Gastroesophageal sphincter (tissue), 4 donors: ENCODE measurements at places on chromosomes 3 and 15. TPM values are rescaled to one million over a fixed set of nuclear protein-coding genes. Genes with fewer than 3 reads are reported as not detected.

BOC gene
- total RNA-seq = 130 TPM

GRK7 gene
- total RNA-seq = not detected

MAP1A gene
- total RNA-seq = 40.8 TPM

PPP1R14D gene
- total RNA-seq = not detected

ZBTB20 gene
- 53.1 TPM for total RNA-seq

ANKUB1 gene
- not detected for total RNA-seq

C3orf80 gene
- 0.12 TPM for total RNA-seq

GRCh38 chr15:43449981-43450380 lies 43.0 kb downstream of the TP53BP1 start:
- ATAC-seq = no peak

GRCh38 chr15:39517122-39517855 lies 63.6 kb upstream of the THBS1 start:
- no peak for ATAC-seq

DNA sequence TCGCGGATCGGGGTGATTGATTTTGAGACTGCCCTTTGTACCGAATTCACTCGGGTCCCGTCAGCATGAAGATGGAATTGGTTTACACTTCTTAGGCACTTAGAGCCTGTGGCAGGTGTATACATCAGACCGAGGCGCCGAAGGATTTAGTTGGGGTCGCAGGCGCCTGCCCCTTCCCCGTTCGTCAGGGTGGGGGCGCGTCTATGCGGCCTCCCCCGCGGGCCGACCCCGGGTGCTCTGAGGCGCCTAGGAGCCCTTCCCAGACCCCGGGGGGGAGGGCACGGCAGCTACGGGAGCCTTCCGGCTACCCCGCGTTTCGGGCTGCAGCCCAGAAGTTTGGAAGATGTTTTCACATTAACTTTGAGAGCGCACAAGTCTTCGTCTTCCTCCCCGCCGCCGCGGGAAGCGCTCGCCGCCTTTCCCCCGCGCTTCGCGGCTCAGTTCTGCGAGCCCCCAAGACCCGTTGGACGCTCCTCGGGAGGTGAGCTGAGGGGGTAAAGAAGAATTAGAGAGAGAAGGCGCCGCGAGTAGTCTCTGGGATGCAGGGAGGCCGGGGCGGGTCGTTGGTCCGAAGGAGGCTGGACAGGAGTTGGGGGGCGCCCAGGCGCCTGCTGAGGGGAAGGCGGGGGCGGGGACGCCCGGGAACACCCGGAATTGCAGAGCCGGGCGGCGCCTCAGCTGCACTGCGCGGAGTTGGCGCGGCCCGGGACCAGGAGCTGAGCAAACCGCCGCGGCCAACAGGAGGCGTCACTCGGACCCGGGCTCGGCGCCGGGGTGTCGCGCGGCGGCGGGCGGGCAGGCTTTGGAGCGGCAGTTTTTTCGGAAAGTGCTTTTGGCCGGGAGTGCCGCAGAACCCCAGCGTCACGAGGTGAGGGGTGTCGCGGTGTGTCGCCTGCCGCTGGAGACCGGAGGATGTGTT lies 780 bp downstream of the TIPARP start:
- peak; percentile 17 for ATAC-seq

- no peak for ATAC-seq
Measured at GRCh38 chr3:140052771-140053702, 118.1 kb downstream of the CLSTN2 start.

GRCh38 chr15:100220058-100220768 lies 121.6 kb downstream of the ADAMTS17 start:
- ATAC-seq = no peak

DNA sequence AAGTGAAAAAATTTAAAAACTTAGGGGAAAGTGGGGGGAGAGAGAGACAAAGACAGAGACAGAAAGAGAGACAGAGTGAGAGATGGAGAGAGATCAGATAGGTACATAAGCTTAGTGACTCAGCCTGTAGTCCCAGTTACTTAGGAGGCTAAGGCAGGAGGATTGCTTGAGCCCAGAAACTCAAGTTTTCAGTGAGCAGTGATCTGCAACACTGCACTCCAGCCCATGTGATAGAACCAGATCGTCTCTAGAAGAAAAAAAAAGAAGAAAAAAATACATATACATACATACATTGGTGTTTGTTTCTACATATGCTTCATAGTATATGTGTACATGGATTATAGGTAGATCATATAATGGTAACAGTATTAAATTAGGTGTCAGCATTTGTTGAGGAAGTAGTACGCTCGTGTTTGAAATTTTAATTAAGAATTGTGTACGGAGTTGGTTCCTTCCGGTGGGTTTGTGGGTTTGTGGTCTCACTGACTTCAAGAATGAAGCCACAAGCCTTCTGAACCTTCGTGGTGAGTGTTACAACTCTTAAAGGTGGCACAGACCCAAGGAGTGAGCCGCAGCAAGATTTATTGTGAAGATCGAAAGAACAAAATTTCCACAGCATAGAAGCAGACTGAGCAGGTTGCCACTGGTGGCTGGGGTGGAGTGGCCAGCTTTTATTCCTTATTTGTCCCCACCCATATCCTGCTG lies 38.3 kb upstream of the SNRPN start:
- ATAC-seq = no peak

DNA sequence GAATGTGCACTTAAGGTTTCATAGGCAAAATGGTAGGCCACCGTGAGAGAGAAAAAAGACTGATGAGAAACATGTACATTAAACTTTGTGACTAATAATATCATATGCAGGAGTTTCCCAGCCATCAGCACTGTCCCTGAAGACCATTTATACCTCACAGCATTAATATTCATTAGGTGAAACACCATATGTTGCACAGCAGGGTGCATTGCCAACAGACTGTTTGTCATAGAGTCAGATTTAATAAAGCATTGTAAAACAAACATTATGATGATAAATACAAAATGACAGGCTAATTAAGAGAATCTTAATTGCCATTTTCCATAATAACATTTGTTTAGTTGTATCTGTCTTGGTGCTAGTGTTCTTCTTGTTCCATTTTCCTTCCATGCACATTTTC lies 578.3 kb downstream of the EPHA3 start:
- no peak for ATAC-seq

- no peak for ATAC-seq
Measured at GRCh38 chr15:29522373-29523276, 253.0 kb upstream of the NSMCE3 start.

- no peak for ATAC-seq
Measured at GRCh38 chr3:188309437-188310269, 155.7 kb downstream of the LPP start.

DNA sequence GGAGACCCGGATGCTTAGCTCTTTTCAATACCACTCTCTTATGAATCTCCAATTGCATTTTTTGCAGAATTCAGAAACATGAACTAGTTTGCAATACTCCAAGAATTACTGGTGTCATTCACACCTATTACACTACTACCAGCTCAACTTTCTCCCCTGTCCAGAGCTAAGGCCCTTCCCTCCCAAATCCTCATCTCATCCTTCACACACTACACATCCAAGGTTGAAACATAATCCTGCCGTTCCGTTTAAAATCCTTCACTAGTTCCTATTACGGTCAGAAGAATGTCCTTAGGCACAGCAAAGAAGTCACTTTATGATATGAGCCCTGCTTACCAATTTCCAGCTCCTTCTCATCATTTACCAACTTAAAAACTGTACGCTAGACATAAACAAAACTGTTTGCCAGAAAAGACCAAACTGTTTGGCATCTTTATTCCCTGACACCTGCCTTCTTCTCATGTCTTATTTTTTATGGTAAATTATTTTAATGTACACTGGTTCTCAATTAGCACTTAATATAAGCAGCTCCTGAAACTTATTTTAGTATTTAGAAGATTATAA lies 22.6 kb downstream of the TBL1XR1 start:
- no peak for ATAC-seq

- ATAC-seq = no peak
Measured at GRCh38 chr3:111577798-111578685, 17.1 kb downstream of the ZBED2 start.

GRCh38 chr3:10195366-10196089 lies 30.8 kb downstream of the IRAK2 start:
- ATAC-seq = no peak

DNA sequence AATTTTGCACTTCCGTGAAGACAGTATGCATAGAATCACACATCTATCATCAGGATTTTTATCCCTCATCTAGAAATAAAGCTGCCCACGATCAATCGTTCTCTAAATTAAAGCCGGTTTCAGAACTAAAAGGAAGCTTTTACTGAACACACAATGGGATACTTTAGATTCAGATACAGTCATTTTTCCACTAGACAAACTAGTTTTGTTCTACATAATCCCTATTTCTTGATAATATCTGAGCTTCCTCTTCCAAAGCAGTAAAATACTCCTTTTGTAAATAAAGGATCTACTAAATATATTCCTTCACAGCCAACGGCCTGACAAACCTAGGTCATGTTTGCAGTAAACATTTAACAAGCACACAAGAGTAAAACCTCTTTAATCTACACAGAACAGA lies 2.0 kb upstream of the GANC start:
- ATAC-seq = no peak

DNA sequence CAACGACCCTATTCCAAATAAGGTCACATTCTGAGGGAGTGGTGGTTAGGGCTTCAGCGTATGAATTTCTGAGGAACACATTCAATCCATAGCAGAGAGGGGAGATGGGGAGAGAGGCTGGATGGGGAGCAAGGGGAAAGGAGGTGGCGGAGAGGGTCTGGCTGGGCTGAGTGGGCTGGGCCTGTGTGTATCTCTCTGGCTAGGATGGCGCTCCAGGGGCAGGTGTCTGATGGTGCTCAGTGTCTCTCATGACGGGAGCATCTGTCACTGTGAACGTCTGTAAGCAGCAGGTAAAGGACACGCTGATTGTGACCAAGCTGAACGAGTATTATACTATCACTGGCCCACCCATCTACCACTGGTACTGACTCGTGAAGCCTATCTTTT lies 159.6 kb downstream of the XXYLT1 start:
- ATAC-seq = no peak

DNA sequence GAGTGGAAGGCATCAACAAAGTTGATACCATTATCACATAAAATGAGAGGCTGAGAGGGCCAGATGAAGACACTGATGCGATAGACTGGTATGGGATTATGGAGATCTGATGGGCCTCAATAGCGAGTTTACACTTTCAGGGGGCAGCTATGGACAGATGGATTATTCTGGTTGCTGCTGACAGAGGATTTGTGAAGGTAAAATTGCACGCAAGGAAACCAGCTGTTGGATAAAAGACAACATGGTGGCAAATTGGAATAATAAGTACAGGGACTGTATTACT lies 203.9 kb downstream of the MBNL1 start:
- ATAC-seq = no peak

DNA sequence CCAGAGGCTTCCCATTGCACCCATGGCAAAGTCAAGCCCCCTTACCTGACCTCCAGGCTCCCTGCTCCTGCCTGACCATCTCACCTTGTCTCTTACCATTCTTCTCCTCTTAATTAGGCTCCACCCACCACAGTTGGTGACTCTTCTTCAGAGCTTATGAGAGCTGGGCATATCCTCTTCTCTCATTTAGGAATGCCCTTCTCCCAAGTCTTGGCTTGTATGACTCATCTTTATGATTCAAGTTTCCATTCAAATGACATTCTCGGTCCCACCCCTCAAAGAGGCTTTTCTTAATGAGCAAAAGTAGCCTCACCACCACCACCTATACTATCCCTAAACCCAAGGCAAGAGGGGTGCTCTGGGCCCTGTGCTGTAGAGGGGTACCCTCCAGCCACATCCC lies 55.3 kb upstream of the NUDT16 start:
- no peak for ATAC-seq

DNA sequence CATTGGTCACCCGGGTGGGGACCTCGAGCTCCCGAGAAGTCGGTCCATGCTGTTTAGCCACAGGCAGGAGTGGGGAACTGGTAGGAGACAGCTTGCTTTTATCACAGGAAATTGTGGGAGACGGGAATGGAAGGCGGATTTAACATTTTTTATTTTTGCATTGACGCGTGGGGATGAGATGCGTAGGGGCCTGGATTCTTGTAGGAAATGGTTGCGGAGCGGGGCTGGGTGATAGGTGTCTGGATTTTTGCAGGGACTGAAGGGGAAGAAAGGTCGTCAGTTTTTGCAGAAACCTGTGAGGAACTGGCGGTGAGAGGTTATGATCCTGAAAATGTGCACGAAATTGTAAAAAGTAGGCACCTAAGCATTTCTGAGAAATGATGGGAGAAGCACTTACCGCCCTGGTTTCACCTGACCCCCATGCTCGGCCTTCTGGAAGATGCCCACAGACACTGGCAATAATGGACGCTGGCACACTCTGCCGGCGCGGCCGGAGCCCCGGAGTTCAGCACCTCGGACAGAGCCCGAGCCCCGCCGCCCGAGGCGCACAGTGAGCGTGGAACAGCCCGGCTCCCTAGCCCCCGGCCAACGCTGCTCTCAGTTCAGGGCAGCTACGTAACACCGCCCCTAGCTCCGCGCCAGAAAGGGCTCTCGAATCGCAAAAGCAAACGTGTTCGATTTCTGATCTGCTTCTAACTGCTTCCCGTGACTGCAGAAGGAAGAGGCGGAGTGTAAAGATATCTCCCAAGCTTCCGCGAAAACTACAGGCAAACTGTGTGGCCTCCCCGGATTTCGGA lies 928 bp downstream of the ANKRD34C start:
- ATAC-seq = no peak

GRCh38 chr15:55743729-55744655 lies 1.0 kb upstream of the PRTG start:
- ATAC-seq = no peak

DNA sequence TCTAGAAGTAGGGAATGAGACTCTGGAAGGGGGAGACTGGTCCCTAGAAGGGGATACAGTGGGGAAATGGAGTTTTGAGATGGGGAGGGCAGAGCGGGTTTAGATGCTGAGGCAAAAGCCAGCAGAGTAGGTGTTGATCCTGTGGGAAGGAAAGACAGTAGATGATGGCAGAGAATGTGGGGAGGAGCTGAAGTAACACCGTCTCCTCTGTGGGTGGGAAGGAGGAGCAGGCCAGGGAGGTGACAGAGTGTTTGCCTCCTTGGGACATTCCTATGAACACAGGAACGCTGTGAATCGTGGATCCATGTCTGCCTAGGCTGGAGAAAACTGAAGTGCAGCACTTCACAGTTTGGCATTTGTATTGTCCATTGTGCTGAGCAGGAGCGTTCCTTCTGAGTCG lies 20.4 kb downstream of the GRK7 start:
- no peak for ATAC-seq

DNA sequence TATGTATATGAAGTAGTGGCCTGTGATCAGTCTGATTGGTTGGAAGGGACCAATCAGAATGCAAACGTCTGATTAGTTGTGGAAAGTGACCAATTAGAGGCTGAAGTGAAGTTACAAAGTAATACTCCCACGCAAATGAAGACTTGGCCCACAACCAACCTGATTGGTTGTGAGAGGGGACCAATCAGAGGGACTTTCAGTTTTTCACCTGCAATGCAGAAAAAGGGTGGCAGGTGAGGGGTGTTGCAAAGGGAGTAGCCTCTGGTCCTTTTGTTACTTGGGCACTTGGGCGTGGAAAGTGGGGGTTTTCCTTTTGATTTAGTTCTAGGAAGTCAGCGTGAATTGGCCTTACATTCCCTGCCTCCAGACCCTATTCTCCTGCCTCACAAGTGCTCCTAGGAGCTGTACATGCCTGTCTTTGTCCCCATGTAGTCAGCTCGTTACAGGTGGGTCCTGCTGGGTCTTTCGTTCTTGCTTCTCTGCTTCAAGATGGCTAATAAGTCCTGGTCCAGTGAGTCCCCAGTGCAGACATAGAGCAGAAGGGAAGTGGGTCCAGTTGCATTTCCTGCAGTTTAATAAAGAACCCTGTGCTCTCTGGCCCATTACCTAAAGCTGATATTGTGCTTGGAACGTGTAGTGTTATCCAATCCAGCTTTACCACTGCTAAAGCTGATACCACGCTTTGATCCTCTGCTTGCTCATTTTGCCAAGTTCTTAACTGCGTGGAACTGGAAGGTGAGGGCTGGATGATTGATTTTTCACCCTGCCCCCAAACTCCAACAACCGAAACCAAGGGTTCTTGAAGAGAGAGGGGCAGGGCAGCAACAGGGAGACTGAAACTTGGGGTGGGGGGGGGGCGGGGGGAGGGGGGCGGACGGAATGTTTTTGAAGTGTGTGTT lies 46.0 kb upstream of the CD47 start:
- ATAC-seq = no peak
